Fibroblast of mammary gland (primary cell): ENCODE measurements at places on chromosomes 4 and X.

GRCh38 chrX:97867266-97867665 lies 983.6 kb downstream of the RPA4 start:
- DNase-seq = no peak

GRCh38 chr4:102439812-102440211 lies 61.3 kb upstream of the NFKB1 start:
- peak; percentile 87 for DNase-seq

- peak; percentile 47 for DNase-seq
Observed at GRCh38 chr4:11529625-11530201, 101.0 kb upstream of the HS3ST1 start.

GRCh38 chr4:74540193-74540592 lies 95.3 kb downstream of the AREG start:
- DNase-seq = peak; percentile 90

GRCh38 chr4:116358633-116359222 lies 726.6 kb downstream of the TRAM1L1 start:
- DNase-seq = peak; percentile 71

DNA sequence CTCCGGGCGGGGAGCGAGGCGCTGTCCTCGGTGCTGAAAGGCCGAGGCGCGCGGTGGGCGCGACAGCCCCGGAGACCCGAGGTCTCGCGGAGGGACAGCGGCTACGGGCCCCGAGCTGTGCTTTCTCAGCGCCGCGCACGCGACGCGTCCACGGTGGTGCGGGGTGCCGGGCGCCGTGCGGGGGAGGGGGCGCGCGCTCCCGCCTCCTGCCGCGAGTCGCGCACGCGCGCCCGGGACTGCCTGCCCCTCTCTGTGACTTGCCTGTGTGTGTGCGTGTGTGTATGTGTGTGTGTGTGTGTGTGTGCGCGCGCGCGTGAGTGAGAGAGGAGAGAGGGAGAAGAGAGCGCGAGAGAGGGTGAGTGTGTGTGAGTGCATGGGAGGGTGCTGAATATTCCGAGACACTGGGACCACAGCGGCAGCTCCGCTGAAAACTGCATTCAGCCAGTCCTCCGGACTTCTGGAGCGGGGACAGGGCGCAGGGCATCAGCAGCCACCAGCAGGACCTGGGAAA lies at the start of gene GRIA2:
TSS of gene GRIA2 (plus strand) at position 358 of the 511 bp plus-strand sequence. CDS start 315 bp downstream, outside the sequence.
- peak; percentile 47 for DNase-seq

GRCh38 chr4:112736718-112737135 lies 99.8 kb downstream of the LARP7 start:
- DNase-seq = no peak

- DNase-seq = no peak
Observed at GRCh38 chrX:20080277-20080676, 36.4 kb downstream of the MAP7D2 start.

DNA sequence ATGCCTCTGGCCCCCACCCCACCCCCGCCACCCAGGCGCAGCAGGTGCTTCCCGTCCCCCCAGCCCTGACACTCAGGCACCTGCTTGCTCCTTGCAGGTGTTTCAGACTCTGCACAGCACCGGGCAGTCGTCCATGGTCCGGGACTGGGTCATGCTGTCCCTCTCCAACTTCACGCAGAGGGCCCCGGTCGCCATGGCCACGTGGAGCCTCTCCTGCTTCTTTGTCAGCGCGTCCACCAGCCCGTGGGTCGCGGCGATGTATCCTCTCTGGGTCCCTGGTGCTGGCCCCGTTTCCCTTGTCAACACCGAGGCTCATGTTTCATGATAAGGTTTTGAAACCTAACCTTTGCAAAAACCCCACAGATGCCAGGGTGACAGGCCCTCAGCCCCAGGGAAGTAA lies 10.2 kb upstream of the MSANTD1 start:
- DNase-seq = no peak
